Activated T-cell treated with anti-CD3 and anti-CD28 coated beads, Interleukin-2, amount 50 U/mL, for 48 hours (primary cell): ENCODE measurements at places on chromosomes 6 and 20.

GRCh38 chr6:44258325-44258863 is 1.1 kb upstream of the SLC35B2 start:
- DNase-seq, result no peak

DNA sequence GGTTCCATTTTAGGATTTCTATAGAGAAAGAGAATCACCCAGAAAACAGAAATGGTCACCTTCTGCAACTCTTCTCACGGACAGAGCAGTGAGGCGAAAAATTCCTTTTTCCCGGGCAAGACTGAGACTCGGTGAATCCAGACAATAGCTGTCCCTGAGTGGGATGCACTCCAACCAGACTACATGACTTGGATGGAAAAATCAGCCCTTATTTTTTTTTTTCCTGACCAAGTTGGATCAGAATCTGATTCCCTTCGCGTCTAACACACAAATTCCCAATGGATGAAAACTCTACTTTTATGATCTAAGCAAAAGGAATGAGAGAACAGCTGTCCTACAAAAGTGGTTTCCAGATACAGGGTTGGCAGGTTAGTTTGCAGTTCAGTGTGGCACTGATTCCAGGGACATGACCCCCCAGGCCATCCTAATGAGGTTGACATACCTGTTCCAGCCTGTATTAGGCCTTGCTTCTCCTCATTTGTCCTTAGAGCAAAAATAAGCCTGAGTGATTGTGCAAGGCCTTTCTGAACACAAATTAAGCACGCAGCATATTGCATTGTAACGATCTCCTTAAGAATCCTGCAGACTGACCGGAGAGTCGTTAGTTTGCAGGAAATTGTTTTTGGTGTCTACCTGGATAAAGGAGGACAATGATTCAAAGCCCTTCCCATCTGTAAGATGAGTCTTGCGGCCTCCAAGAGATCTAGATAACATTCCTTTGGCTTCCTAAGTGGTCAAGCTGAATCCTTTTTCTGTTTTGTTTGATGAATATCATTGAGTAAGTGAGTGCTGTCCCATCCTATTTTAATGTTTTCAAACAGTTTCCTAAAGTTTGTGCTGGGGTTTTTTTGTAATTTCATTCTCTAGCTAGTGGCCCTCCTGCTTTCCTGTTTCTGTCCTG is 1.5 kb upstream of the NEDD9 start:
- DNase-seq, result no peak

GRCh38 chr6:8080362-8081151 is 16.4 kb upstream of the BLOC1S5 start:
- no peak for DNase-seq

- no peak for DNase-seq
These were observed 189.4 kb upstream of the RNF217 start for GRCh38 chr6:124772733-124773319.

DNA sequence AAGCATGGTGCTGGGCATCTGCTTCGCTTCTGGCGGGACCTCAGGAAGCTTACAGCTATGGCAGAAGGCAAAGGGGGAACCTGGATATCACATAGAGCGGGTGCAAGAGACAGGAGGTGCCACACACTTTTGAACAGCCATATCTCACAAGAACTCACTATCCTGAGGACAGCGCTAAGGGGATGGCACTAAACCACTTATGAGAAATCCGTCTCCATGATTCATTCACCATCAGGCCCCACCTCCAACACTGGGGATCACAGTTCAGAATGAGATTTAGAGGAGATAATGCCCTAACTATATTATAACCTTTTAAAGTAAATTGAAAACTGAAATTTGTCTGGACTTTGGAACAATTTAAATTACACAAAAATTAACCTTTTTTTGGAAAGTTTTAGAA is 37.8 kb upstream of the SUMO4 start:
- DNase-seq, result no peak

DNA sequence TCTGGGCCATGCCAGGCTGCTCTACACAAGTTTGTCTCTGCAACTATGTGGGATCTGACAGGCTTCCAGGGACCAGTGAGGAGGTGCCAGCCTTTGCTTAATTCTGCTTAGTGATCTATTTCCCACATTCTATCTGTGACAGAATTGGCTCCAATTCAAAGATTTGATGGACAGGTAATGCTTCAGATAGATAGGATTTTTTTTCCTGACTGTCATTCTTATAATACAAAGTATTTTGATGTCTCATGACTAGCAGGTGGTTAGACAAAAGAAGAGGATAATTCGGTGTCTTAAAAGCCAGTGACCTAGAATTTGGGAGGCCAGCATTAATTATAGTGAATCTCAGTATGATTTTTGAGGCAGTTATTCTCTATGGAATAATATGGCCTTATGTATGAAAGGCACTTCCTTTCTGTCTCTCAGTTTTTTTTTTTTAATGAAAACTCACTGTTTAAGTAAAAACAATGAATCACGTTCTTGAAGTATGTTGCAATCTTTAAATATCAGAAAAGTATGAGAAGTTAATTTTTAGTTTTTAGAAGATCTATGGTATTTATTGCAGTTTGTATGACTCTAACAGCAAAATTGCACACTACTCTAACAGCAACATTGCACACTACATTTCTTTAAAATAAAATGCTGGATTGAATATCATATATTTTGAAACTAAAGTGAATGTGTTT is 43.7 kb downstream of the TMEM200A start:
- DNase-seq, result no peak

GRCh38 chr6:35754452-35755277 is 17.8 kb downstream of the ARMC12 start:
- no peak for DNase-seq

DNA sequence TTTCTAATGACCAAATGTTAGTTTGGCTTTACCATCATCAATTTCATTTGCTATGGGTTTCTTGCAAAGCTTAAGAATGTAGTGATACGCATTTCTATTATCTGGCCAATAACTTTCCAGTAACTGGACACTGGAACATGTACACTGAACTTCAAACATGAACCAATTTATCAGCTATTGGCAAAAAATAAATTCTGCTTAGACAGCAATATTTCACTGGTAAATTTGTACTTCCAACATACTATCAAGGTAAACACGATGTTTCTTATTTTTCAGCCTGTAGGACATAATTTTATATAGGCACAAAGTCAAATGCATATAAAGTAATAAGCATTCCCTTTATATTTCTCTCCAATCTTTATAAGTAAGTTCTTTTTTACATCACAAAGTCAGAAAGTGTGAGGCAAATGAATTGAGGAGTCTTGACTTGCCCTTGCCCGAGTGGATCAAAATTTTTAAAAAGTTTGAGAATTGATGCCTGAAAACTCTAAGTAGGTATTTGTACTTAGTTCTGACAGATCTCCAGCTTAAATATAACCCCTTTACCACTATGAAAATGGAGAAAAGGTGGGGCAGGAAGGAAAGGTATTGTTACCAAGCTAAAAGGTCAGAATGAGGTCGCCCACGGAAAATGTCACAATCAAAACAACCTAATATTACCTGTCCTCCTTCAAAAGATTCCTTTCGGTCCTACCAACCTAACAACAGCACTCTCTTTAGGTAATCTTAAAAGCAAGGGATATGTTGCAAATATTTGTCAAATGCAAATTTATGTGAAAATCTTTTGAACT is 41.3 kb downstream of the STK38 start:
- DNase-seq, result no peak

DNA sequence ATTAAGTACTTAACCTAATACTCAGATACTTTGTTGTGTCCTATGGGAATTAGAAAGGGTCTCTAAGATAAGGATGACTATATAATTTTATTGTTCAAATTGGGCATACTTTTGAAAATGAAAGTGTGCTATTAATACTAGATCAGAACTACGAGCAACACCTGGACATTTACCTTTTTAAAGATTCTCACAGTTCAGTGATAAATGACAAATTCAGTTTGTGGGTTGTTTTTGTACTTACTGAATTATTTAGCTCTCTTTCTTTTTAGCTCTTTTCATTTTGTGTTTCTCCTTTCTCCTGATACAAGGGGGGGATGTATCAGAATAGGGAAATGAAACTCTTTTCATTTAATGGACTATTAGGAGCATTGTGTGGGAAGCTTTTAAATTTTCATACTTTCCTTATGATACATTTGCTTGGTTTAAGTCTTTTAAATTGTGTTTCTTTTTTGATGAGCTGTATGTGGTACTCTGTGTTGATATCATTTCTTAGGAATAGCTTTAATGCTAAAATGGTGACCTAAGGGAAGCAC is 47.5 kb downstream of the PHF3 start:
- DNase-seq, result no peak

DNA sequence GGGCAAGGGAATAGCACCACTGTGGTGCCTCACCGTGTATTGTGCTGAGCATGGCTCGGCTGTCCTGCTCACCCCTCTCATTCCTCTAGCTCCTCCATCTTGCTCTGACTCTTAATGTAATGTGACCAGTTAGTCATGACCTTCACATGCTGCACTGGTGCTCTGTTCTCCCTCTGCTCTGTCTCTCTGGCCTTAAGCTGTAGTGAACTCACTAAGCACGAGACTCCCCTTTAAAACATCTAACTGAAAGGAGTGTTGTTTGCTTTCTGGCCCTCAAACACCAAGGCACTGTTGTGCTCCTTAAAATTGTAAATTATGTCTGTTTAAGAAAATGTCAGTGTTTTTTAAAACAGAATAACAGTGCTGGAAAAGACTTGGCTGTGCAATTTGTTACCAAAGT is 140.4 kb downstream of the HDGFL1 start:
- no peak for DNase-seq

GRCh38 chr6:44489910-44490604 is 102.6 kb downstream of the CDC5L start:
- DNase-seq, result no peak
